Fibroblast of lung (primary cell): ENCODE measurements at places on chromosomes 7 and 10. TPM values are rescaled to one million over a fixed set of nuclear protein-coding genes. Genes with fewer than 3 reads are reported as not detected.

HOXA5 gene
- 18.3 and 22.1 TPM in 2 replicates for total RNA-seq

LRIT1 gene
- total RNA-seq = not detected in 2 replicates

SORBS1 gene
- 0.26 and 0.50 TPM in 2 replicates for total RNA-seq

ZRANB1 gene
- total RNA-seq = 32.9 and 39.3 TPM in 2 replicates

EFCAB10 gene
- not detected in 2 replicates for total RNA-seq

PRSS37 gene
- total RNA-seq = not detected in 2 replicates

CHCHD2 gene
- 224 and 338 TPM in 2 replicates for total RNA-seq

TMEM26 gene
- total RNA-seq = 1.5 and 2.3 TPM in 2 replicates

AZGP1 gene
- total RNA-seq = not detected in 2 replicates

DCLRE1A gene
- total RNA-seq = 8.7 and 9.4 TPM in 2 replicates

GBX1 gene
- not detected in 2 replicates for total RNA-seq

SUPV3L1 gene
- total RNA-seq = 49.5 and 69.6 TPM in 2 replicates

SLC35B4 gene
- 13.6 and 13.7 TPM in 2 replicates for total RNA-seq

PKD2L1 gene
- not detected in 2 replicates for total RNA-seq

SFTPA1 gene
- not detected in 2 replicates for total RNA-seq

LRMDA gene
- total RNA-seq = 1.0 and 2.0 TPM in 2 replicates

FAM107B gene
- 18.0 and 36.0 TPM in 2 replicates for total RNA-seq

ANKRD30A gene
- total RNA-seq = not detected in 2 replicates

NUTM2E gene
- under 0.01 TPM in 1 of 2 replicates, not detected in the other for total RNA-seq

PNLIP gene
- not detected in 2 replicates for total RNA-seq

TSPAN15 gene
- total RNA-seq = 1.8 and 2.6 TPM in 2 replicates

COG5 gene
- 28.2 and 34.5 TPM in 2 replicates for total RNA-seq

IL6 gene
- 22.1 and 33.7 TPM in 2 replicates for total RNA-seq

FBXL13 gene
- 0.66 and 1.0 TPM in 2 replicates for total RNA-seq

HMX3 gene
- total RNA-seq = not detected in 2 replicates

MRLN gene
- total RNA-seq = not detected in 2 replicates

RBM20 gene
- total RNA-seq = under 0.01 TPM in 2 replicates

MBL2 gene
- total RNA-seq = not detected in 2 replicates

ARPC1B gene
- total RNA-seq = 241 and 394 TPM in 2 replicates

NME8 gene
- not detected in 2 replicates for total RNA-seq

NRCAM gene
- 2.1 and 3.1 TPM in 2 replicates for total RNA-seq
